ENCODE measurements at places on chromosomes 4 and X. TPM values are rescaled to one million over a fixed set of nuclear protein-coding genes. Genes with fewer than 3 reads are reported as not detected.

DNA sequence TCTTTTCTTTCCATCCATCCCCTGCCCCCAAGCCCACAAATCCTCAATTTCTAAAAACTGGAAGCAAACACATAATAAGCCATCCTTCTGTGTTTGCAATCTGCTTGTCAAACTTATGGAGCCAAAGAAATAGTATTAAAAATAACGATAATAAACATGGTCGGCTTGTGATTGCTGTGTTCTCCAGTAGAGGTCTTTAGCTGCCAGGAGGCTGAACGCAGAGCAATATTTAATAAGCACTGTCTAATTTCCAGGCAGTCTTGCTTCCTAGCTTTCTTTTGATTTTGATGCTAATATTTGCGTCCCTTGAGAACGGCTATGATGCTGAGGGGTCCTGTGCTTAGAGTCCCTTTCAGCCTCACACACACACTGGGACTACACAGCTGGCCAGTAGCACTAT is 3.2 kb upstream of the HELT start:
- no peak for DNase-seq

DNA sequence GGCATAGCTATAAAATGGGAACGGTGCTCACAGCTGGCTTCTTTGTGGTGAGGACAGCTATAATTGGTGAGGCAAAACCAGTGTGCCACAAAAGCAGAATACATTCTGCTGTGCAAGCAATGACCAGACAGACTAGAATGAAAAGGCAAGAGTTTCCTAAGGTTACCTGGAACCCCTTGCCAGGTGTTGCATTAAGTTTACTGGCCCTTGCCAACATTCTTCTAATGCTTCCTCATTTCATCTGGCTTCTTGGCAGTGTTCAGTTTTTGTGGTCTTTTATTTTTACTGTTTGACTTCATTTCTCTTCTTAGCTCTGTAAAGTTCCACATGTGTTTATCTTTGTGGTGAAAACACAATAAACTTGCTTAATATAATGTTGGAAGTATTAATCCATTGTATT is 131.4 kb downstream of the PTTG2 start:
- no peak for DNase-seq

DNA sequence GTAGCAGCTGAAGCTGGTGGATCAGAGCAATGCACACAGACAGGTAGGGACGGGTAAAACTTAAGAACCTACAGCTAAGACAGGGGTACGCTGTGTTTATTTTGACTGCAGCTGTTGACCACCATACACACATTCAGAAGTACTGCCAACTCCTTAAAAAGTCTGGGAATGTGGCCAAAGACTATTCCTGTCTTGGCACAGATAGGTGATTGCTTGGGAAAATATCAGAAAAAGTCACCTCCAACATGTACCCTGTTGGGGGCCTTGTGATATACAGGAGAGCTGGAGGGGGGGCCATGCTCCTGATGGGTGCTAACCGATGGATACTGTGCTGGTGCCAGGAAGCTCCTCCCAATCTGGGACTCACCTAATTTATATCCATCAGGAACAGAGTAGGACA is 121.2 kb downstream of the VCX2 start:
- no peak for DNase-seq

DNA sequence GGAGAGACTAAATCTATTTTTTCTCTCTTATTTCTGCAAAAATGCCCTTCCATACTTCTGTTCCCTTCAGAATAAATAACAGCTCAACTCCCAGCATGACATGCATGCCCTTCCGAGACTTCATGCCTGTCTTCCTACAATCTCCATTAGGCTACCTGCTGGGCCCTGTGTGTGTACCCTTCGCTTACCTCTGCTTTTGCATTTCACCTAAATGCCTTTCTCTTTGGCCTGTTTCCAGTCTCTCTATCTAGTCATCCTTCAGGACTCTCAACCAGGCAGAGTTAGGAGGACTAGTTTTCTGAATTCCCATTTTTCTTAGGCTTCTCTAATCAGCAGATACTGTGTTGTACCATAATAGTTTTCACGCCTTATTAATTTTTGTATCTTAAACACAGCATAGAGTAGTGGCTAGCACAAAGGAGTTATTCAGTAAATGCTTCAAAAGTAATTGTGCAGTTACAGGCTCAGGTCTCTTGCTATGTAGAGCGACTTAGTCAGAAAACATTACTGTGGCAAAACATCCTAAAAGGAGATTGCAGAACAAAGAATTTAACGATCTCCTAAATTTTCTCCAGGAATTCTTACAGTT is 20.5 kb downstream of the SEPTIN11 start:
- DNase-seq = no peak

DNA sequence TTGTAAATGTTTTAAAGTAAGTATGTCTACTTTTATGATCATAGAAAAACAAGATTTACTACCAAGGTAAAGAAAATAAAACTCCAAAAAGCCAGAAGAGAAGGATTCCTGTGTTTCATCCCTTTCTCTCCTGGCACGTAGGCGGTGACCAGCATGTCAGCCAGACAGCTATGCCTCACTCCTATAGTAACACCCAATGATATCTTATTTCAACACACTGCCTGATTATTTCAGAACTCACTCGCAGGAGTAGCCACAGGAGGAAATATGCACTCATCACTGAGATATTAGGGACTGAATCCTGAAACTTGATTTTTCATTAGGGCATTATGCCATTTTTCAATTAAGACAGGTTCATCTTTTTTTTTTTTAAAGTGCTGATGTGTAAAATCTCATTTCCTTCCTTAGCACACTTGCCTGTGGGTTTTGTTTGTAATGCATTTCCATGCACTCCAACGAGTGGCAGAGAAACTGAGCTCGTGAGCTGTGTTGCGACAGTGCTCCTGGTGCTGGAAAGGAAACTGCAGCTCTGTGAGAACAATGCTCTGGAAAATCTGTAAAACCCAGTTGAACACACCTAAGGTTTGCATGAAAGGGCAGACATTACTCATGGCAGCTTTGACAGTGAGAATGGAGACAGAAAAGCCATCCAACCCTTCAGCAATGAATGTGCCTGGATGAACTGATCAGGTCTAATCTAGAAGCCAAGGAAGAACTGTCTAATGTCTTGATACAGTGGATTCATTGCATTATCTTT is 18.2 kb downstream of the RAI2 start:
- DNase-seq = no peak

- DNase-seq = no peak
Measured at GRCh38 chr4:186271081-186271678, 5.2 kb downstream of the F11 start.

GRCh38 chr4:93540562-93540961 is 288.0 kb upstream of the ATOH1 start:
- no peak for DNase-seq

DNA sequence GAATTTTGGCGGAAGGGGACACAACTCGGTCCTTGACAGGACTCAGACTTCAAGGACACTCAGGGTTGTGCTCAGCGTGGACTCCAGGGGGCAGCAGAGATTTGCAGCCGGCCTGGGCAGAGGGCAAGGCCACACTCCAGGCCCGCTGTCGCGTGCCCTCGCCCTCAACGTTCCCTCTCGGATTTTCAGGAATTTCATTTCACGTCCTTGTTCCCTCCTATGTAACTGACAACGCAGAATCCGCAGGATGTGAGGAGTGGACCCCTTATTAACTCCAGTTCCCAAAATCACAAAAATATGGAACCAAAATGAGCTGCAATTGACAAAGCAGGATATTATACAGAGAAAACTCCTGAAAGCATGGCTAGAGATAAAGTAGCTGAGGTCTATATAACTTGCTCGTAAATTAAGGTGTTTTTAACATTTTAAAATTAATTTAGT is 21.0 kb upstream of the DCTD start:
- DNase-seq = peak; percentile 70

DNA sequence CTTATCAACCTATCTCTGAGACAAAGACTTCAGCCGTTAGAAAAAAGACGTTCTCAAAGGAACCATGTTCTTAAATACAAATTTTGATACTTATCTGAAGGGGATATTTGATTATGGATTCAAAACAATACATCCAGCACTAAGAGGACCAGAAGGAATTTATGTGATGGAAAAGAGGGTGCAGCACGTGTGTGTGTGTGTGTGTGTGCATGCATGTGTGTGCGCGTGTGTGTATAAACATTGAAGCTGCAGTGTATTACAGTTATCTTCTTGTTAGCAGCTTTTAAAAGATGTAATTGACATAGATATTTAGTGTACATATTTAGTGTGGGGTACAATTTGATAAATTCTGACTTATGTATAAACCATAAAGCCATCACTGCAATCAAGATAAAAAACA is 44.9 kb downstream of the ANK2 start:
- DNase-seq = no peak

DNA sequence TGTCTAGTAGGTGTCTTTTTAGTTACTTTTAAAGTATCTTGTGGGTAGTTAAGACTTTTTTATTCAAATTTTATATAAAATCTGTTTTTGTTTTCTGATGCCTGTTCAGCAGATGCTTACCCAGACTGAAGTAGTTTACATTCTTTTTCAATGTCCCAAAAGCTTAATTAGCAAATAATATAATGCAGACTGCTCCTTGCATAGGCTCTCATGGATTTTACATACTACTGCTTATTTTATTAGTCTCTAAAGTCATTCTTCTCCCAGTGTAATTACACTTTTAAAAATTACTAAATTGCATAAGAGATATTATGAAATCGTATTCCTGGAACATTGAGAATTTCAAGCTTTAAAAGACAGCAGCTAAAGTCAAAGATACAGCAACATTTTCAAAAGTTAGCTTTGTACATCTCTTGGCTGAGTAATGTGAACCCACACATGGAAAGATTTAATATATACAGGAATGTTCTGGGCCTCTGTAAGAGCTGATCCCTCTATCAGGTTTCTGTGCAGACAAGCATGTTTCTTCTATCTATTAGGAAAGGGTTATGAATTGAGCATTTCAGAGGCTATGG is 148.4 kb upstream of the SPRY1 start:
- no peak for DNase-seq

DNA sequence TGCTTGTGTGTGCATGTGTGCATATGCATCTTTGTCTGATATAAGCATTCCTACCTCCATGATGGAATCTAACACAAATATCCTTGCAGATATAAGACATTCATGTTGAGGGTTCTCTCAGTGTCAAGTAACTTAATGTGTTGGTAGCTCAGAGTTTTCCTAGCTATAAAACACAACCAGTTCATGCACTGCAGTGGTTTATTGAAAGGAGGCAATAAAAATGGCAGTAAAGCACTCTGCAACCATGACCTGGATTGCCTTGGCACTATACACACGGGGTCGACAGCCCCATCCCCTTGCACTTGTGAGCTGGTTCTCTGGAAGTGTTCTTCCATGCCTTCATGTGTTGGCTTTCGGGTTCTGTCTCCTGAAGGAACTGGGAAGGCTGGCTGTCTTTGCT is 38.9 kb downstream of the GPC4 start:
- DNase-seq = no peak

GRCh38 chr4:122129061-122129460 is 23.1 kb upstream of the BLTP1 start:
- DNase-seq = no peak

DNA sequence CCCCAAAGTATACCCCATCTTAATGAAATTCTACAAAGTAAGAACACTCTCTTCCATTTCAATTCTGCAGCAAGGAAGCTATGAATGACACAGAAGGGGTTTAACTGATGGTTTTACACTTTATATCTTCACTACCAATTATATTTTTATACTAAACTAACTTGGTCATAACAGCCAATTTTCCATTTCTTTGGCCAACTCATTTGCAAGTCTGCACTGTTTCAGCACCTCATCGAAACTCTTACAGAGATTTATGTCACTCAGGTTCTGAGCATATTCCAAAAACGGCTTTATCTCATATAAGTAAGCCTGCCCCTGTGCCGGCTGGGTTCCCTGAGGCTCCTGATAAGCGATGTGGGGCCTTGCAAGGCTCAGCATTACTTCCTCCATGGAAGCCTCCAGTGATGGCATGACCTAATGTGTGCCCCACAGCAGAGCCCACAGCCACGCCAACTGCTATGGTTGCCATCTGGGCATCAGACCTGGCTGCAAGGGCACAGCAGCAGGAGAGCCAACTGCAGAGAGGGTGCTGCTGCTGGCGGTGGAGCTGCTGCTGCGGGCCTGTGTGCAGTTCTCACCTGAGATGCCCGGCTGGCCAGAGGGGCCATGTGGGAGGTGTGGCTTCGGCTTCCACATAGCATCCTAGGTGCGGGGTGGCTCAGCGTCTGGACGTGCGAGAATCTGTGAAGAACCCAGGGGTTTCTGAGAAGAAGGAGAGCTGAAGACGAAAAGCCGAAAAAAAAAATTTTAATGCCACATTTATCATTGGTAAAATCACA is 13.4 kb upstream of the IBSP start:
- no peak for DNase-seq

GRCh38 chr4:26252349-26253025 is 68.3 kb upstream of the RBPJ start:
- no peak for DNase-seq

DNA sequence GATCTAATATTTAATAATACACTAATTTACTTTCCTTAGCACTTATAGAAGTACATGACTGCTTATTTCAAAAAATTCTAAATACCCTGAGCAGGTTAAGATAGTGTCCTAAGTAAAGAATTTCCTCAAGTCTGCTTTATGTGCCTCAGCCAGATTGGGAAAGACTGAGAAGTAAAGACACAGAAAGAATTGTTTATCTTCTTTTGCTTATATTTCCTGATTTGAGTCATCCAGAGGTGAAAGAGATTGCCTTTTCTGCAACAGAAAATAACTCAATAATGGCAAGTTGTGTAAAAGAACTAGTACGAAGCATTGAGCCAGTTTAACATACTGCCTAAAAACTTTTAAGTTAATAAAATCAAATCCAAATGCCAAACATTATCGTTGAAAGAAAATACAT is 45.0 kb downstream of the NAF1 start:
- no peak for DNase-seq

DNA sequence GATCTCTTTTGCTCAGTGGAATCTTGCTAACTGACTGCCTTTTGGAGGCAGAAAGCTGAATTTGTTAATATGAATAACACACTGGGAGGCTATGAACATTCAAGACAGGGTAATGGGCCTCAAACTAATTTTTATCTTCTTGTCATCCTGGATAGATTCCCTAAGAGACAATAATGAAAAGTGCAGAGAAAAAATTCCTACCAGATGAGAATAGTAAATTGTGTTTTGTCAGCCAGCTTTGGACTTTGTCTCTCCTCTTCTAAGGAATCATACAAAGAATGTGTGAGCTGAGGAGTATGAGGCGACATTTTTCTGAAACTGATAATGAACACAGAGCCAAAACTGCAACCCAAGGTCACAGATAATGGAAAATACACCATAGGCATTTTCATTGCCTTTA is 649.3 kb downstream of the IQCM start:
- DNase-seq = no peak

HPGD gene
- 20.6 TPM for total RNA-seq

GPAT3 gene
- 9.0 TPM for total RNA-seq

ASB9 gene
- 0.99 TPM for total RNA-seq

VSIG1 gene
- total RNA-seq = not detected

CCDC158 gene
- total RNA-seq = not detected

All from ovary (tissue), 10 donors.